ENCODE measurements at places on chromosomes 7 and 10.

GRCh38 chr7:100208911-100209408 lies 10.8 kb upstream of the PVRIG start:
- no peak for DNase-seq

- DNase-seq = no peak
These were observed 148.8 kb downstream of the MAGI2 start for GRCh38 chr7:79304711-79305110.

GRCh38 chr10:7611909-7612308 lies 54.9 kb downstream of the ITIH5 start:
- no peak for DNase-seq

DNA sequence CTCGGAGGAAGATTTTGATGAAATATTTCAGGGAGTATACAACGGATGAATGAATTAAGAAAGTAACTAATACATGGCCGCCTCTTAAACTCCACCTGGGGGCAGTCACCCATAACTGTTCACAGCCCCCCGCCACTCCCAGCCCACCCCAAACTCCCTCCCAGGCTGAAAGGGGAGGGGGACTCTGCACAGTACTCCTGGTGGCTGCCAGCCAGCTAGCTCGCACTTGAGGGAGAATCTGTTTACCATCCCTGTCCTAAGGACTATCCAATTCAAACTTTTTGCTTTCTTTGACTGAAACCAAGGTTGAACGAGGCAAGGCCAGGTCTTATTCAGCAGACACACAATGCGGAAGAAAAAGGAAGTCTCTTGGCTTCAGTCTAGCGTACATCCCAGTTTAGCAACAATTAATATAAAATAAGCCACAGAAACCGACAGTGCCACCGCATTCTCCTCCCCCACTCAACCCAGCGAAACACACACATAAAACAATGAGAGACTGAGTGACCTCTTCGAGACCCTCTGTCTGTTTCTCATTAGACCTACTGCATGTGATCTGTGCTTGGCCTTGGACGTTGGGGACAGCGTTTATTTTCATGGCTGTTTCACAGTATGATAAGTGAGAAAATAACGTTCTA lies 219.5 kb downstream of the GLI3 start:
- DNase-seq = no peak

DNA sequence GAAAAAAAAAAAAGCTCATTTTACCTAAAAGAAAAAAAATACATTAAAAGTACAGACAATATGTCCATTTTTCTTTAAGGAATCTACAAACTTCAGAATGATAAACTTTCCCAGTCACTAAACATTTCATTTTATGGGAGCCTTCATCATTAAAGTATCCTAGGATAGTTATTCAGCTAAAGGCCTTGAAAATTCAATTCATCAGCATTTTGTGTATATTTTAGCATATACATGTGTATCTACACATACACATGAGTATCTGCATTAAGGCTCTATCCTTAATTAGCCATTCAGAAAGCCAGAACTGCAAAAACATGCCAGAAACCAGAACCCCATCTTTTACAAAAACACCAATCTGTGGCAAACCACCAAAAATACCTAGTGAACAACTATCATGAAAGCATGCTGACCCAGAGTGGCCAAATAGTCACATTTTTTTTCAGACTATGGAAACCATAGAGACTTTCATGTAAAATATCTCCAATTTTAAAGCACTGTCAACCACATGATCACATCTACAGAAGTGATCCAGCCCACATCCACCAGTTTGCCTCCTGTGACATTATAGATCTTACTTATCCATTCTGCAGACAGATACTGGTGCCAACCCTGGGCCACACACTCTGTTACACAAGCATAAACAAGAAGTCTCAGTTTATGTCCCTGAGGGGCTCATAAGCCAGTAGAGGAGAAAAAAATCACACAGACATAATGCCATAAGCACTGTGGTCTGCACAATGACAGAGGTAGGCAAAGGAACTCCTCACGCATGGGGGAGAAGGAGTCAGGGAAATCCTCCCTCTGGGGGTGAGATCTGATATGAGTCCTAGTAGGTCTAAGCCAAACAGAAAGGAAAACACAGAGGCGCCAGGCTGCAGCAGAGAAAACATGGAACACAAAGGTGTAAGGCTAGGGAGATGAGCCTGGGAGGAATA lies 79.2 kb downstream of the SRPK2 start:
- no peak for DNase-seq

GRCh38 chr10:71708301-71708703 lies 11.3 kb downstream of the C10orf105 start:
- no peak for DNase-seq

GRCh38 chr7:77484785-77485184 lies 52.3 kb upstream of the PTPN12 start:
- no peak for DNase-seq

GRCh38 chr10:23433701-23434100 lies 5.2 kb upstream of the OTUD1 start:
- DNase-seq = no peak

GRCh38 chr10:46016190-46016589 lies 14.2 kb downstream of the NCOA4 start:
- DNase-seq = no peak

GRCh38 chr10:73017955-73018480 lies 63.4 kb upstream of the PLA2G12B start:
- DNase-seq = no peak

DNA sequence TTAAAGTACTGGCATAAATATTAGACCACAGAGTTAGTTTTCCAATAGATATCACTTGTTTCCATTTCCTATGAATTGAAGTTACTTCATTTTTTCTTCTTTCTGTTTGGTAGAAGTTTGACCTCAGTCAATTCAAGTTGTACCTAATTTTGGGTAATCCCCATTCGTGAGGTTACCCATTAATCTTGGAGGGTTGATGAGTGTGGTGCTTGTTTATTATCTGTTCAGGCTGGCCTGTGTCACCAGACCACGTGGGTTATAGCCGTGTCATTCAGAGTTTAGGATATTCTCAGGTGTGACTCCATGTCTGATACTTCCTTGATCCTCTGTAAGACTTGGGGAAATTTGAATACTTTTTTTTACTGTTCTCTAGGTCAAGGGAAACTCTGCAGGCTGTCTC lies 133.9 kb upstream of the TPK1 start:
- no peak for DNase-seq

- peak; percentile 90 for DNase-seq
These were observed 6.4 kb downstream of the MAFK start for GRCh38 chr7:1536743-1537534.
